Left hindlimb (tissue), 1 donor: ENCODE measurements at places on chromosomes 4 and X.

DNA sequence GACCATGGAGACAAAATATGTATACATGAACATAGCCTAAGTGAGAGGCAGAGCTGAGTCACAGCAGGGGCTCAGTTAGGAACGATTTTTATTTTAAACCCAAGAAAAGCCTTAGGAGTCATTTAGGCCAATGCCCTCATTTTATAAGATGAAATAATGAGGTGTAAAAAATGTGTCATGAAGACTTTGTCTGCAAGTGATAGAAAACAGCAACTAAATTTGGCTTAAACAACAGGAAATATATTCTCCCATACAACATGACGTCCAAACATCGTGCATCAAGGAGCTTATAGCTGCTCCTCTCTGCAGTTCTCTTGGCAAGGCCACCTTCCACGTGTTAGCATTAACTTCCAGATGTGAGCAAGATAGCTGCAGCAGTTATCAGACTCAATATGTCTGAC, 16.8 kb downstream of the SCFD2 start:
- DNase-seq: peak; percentile 45

GRCh38 chr4:165763640-165764039, 109.4 kb upstream of the TLL1 start:
- DNase-seq: no peak

DNA sequence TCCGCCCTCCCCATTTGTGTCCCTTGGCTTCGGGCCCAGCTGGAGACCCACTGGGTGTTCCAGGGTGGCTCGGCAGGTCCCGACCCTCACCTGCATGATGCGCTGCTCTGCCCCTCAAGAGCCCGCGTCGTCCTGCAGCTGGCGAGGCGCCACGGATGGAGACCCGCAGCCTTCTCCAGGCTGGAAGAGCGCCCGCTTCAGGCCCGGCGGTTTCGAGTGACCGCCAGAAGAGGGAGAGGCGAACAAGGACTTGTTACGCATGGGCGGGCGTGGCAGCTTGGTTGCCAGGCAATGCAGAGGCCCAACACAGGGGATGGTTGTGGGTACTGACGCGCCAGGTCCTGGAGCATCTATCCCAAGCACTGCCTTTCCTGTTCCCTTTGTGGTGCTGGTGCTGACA, at the start of gene PDCL2:
Gene PDCL2, minus strand, starts transcription at position 232 of the 400 bp plus-strand sequence. Its CDS starts 136 bp downstream, at position 96.
- DNase-seq: no peak

- DNase-seq: no peak
Observed at GRCh38 chrX:26845056-26845455, 618.1 kb downstream of the PPP4R3C start.

DNA sequence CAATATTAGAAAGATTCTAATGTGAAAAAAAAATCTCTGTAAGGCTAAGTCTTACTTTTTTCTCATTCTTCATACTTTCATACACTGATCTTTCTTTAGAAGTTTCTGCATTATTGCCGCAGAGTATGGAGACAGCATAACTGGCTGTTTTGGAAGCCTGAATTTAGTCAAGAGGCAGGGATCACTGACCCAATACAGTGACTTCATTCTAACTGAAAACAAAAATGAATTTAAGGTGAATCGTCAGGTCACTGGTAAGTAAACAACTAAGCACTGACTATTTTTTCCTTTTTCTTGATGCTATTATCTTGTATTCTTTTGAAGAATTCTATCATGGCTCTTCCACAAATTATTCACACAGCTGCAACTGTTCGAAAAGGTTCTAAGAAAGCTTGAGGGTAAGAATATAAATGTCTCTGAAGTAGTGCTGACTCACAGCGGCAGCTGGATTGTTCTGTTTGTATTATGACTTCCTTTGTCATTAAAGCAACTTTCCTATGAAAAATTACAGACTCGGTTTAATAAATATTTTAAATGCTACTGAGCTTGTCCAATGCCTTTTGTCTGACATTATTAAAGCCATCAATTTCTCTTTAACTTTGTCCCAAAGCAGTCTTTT, 609.3 kb downstream of the FSTL5 start:
- no peak for DNase-seq

GRCh38 chr4:88831031-88831430, 133.4 kb upstream of the NAP1L5 start:
- peak; percentile 45 for DNase-seq

DNA sequence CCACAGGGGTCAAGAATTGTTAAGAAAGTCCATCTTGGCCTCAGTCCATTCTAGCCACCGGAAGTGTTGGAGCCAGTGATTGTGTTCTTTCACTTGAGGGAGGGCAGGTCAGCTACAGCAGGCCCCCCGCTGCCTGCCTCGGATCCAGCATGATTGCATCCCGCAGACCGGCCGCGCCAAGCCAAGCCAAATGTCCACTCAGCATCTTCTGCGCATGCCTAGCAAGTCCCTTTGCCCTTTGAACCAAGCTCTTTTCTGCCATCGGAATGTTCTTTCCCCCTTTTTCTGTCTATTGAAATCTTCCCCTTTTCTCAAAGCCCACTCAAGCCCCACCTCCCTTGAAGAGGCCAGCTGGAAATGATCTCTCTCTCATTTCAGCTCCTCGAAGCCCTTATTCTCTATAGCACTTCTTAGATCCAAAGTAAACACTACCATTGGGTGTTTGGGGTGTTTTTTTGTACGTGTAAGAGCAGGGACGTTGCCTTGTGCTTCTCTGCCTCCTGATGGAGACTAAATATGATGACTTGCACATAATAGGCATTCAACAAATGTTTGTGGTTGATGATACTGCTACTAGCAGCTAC, 147.8 kb upstream of the BCOR start:
- no peak for DNase-seq

GRCh38 chrX:152405561-152405960, 45.6 kb downstream of the GABRA3 start:
- no peak for DNase-seq

- no peak for DNase-seq
Observed at GRCh38 chrX:115894087-115894486, 276.5 kb upstream of the AGTR2 start.

- DNase-seq: no peak
Observed at GRCh38 chr4:164906368-164906767, 29.4 kb downstream of the APELA start.

GRCh38 chr4:66906314-66906713, 639.0 kb downstream of the CENPC start:
- DNase-seq: no peak

- no peak for DNase-seq
Observed at GRCh38 chr4:102637391-102637790, 123.4 kb downstream of the MANBA start.

DNA sequence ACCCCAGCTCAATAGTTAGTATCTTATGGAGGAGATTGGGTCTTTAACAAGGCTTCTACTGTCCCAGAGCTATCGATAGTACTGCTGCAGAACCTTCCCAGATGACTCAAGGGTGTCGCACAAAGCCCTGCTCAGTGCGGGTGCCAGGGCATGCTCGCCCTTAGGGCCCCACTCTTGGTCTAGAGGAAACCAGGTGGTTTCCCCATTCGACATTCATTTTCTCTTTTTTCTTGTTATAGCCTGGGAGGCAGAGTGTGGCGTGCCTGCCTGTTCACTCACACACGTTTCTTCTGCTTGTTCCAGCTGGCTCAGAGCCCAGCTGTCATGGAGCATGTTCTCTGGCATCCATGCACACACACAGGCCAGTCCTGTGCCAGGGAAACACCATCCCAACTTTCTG, 144.5 kb downstream of the SMIM20 start:
- peak; percentile 75 for DNase-seq

DNA sequence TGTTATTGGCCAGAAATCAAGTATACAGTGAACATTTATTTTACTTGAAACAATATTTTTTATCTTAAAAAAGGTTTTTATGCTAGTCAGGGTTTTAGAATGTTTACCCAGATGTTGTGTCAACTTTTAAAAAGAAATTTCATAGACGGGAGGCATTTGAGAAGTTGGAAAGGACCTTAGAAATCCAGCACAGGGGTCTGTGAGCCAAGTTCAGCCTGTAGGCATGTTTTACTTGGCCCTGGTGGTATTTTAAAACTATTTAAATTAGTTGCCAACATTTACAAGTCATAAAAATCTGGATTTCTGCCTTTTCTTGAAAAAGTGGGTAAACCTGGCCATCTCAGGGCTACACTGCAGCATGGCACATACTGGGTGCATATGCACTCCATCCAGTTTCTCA, 25.5 kb upstream of the FHL1 start:
- no peak for DNase-seq

GRCh38 chr4:78542373-78542772, 9.2 kb upstream of the ANXA3 start:
- no peak for DNase-seq

- no peak for DNase-seq
Observed at GRCh38 chr4:87555773-87556619, 26.8 kb upstream of the SPARCL1 start.

DNA sequence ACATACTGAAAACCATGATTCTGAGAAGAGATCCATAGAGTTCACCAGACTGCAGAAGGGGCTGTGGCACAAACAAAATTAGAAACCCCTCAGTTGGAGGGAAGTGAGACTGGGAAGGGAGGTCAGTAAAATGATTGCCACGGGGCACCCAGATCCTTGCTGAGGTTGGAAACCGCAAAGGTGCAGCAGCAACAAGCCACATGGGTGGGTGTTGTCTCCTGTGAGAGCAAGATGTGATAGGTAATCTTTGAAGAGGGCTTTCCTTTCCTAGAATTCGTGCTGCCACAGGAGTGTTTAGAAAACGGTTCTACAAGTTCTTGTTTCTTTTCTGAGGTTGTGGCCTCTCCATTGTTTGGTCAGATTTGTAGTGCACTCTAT, 85.5 kb downstream of the NFKB1 start:
- no peak for DNase-seq

- DNase-seq: no peak
Observed at GRCh38 chr4:109185548-109185947, 116.9 kb downstream of the COL25A1 start.

GRCh38 chr4:57363346-57363745, 253.2 kb upstream of the IGFBP7 start:
- DNase-seq: no peak

- DNase-seq: no peak
Observed at GRCh38 chr4:48722509-48723446, 57.3 kb downstream of the FRYL start.

DNA sequence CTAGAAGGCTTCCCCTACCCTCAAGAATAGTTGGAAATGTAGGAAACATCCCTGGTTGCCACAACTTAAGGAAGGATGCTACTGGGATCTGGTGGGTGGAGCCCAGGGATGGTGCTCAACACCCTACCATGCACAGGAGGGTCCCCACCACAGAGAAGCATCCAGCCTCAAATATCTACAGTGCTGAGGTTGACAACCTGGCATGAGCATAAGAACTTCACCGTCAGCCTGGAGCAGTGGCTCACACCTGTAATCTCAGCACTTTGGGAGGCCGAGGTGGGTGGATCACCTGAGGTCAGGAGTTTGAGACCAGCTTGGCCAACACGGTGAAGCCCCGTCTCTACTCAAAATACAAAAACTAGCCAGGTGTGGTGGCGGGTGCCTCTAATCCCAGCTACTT, 24.0 kb upstream of the ASMTL start:
- DNase-seq: no peak

- no peak for DNase-seq
Observed at GRCh38 chrX:46461660-46462191, 83.5 kb downstream of the ZNF674 start.

DNA sequence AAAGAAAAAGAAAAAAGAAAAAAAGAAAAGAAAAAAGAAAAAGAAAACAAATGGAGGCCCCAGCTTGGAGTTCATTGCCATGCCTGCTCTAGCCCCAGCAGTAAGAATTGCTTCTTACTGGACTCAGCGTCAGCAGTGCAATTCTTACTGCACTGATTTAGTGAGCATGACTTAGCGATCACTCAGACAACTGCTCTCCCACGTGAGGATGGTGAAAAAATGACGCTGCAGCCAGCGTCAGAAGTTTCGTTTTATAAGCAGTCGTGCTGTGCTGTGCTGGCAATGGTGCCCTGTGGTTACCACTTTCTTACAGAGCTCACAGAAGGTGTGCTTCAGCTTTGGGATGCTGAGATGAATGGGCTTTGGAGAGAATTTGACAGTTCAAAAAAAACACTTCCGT, 68.3 kb upstream of the DDX3X start:
- no peak for DNase-seq

GRCh38 chrX:141279476-141279875, 37.2 kb upstream of the SPANXC start:
- DNase-seq: no peak

GRCh38 chr4:15907430-15907829, 31.1 kb downstream of the FGFBP1 start:
- DNase-seq: no peak

DNA sequence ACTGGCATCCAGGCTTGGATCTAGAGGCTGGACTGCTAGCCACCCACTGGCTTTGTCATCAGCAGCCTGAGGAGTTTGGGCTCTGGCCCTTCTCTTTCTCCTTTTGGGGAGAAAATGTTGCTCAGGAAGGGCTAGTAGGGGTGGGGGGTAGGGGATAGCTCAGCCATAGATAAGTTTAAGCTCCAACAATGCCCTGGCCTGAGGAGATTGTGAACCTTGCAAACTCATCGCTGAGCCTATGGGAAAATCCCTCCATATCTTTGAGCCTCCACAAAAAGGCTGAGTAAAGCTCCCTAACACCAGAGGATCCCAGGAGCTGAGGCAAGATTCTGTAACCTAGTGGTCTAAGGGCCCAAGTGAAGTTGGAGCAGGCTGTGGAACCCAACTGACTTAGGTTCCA, 8.8 kb downstream of the OTUD5 start:
- no peak for DNase-seq

GRCh38 chr4:157014621-157015591, 43.3 kb upstream of the PDGFC start:
- DNase-seq: no peak

DNA sequence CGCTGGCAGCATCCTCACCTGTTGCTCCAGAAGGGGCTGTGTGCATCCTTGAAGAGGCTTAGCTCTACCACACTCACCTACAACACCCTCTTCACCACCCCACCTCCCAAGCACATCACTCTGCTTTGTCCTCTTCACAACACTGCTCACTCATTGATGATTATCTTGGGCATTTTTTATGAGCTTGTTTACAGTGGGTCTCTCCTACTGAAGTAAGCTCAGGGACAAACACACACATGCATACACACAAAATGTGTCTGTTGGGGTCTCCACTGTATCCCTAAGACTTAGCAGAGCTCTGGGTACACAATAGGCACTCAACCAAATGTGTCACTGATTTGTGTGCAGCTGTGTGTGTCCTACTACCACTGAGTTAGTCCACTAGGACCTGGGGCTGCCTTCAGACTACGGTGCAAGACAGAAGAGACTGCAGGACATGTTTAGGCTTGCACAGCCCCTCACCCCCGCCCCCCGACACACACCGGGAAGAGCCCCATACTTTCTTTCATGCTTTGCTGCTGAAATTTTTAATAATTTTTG, 1.3 kb upstream of the GABRE start:
- no peak for DNase-seq

DNA sequence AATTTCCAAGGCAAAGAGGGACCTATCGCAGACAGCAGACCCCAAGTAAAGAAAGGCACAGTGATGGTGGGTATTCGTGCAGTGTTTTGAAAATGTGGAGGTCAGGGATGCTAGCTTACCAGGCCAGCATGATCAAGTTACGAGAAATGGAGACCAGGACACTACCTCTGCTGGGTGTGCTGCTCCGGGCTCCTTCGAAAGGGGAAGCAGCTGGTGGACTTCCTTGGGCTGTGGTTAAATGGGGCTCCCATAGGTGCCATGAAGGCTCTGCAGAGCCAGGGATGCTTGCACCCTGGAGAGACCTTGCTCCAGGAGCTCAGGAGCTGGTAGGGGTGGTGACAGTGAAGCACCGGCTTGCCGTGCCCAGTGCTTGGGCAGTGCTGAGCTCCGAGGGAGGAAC, 68.8 kb downstream of the TBL1X start:
- DNase-seq: no peak

GRCh38 chr4:40418430-40419230, 83.5 kb downstream of the CHRNA9 start:
- DNase-seq: no peak
